ENCODE measurements at places on chromosomes 6 and 20.

DNA sequence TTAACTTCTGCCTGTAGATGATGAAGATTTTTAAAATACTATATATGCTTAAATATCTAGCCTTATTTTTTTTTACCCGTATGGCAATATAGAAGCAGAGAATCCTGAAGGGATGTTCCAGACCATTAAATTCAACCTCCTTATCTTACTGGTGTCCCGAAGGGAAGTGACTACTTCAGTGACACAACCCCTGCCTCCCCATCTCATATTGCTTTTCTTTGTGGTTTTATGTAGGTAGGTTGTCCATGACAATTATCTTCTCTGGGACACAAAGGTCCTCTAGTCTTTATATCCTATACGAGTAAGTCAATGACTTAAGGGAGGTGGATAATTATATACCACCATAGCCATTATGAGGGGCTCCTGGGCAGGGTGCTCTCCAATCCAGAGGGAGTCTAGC, 57.4 kb upstream of the EMILIN3 start:
- DNase-seq: no peak

DNA sequence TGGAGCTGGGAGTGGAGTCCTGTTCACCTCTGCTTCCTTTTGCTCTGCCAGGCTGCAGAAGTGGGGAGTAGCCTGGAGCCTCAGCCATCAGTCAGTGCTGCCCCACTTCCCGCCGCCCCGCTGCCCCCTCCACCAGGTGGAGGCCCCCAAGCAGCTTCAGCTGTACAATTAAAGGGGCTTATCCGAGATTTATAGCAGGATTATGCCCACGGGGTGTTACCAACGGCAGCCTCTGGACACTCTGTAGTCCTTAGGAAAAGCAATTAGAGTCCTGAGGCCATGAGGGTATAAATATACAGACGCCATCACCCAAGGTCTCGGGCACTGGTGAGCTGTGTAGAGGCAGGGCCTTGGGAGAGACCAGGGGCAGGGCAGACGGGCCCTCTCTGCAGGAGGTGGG, 55.4 kb downstream of the GRM4 start:
- no peak for DNase-seq

DNA sequence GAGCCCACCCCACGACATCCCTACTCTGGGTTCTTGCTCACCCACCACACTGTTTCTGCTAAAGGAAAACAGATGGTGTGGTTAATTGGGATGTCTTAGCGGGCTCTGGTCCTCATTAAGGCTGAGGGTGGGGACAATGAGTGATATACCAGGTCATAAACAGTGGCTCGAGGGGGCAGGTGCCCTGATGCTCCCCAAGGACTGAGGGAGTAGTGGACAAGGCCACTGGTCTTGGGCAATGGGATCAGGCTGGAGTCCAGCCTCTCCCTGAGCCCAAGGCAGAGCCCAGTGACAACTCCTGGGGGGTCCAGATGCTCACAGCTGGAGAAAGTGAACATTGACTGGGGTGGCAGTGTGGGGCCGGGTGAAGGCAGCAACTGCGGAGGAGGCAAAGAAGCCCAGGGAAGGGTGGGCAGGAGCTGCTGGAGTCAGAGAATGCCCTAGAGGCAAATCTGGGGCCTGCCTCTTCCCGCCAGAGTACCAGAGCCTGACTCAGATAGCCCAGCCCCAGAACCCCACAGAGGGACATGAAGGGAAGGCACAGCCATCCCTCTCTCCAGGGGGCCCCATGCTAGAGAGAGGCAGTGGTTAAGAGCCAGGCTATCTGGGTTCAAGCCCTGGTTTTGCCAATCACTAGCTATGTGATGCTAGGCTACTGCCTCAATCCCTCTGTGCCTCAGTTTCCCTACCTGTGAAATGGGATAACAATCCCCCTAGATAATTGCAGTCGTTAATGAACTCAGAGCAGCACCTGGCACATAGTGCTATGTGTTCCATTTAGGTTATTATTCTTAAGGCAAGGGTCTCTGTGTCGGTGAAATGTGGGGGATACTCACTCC, 72.3 kb downstream of the MRPL14 start:
- no peak for DNase-seq

- DNase-seq: no peak
These were observed 46.1 kb downstream of the CHD6 start for GRCh38 chr20:41572010-41572572.

- DNase-seq: peak; percentile 69
These were observed 60.0 kb upstream of the BTN3A2 start for GRCh38 chr6:26304797-26305640.

- DNase-seq: peak; percentile 52
These were observed 27.9 kb downstream of the PPARD start for GRCh38 chr6:35370124-35370741.

DNA sequence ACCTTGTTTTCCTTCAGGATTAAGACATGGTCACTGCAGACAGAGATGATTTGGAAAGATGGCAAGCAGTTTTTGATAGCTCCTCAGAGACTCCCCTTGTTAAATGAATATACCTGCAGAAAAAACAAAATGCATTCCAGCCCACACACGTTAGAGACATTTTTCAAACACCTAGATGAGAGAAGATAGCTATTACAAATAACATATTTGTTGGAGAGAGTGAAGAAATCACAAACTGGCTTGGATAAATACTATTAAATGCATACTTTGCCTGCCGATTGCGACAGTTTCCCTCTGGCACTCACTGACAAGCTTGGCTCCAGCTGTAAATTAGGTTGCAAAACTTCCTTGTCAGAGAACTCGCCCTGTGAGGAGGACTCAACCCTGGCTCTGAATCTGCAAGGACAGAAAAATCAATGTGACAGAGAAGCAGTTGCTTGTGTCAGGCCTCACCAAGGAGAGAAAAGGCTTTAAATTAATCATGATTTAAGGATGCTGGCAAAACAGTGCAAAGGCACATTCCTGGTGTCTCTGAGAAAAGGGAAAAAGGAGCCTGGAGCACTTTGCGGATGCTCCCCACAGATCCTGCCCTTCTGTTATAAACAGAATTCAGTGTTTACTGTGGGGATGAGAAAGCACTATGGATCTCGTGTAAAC, 423.7 kb upstream of the MARCKS start:
- peak; percentile 55 for DNase-seq

GRCh38 chr20:531608-532007, 12.0 kb downstream of the CSNK2A1 start:
- no peak for DNase-seq

GRCh38 chr6:169051371-169051770, 202.3 kb downstream of the THBS2 start:
- no peak for DNase-seq

DNA sequence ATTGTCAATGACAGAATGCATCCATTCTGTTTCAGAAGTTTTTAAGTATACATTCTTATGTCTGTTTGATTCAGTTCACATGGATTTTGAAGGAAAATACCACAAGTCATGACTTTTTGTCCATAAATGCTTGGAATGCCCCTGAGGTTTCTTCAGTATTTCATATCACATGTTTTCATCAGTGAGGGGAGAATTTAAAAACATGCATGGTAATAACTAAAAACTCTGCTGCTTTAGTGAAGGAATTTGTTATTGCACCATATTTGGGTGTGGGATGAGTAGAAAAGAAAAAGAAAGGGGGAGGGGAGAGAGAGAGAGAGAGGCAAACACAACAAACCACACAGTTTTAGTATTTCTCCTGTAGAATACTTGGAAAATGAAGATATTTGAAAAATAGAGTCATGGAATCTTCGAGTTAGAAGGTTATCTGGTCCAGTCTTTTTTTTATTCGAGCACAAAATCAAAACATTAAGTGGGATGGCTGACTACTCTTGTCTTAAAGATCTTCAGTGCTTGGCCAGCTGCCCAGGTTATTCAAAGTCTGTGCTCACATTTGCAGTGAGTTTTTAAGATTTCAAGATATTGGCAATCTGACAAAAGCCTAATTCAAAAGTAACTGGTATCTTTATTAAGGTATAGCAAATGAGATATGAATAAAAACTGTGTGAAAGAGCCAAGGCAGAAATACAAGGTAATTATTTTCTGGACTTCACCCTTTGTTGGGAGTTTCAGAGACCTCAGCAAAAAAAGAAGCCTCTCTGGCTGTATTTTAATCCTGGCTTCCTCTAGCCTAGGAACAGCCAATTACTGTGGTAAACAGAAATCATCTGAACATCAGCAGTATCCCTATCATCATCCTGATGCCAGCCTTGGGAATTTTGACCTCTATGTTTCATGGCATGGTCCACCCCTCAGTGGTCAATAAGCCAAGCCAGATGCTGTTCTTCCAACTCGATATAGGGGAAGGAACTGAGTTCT, 687.9 kb upstream of the CITED2 start:
- peak; percentile 47 for DNase-seq

DNA sequence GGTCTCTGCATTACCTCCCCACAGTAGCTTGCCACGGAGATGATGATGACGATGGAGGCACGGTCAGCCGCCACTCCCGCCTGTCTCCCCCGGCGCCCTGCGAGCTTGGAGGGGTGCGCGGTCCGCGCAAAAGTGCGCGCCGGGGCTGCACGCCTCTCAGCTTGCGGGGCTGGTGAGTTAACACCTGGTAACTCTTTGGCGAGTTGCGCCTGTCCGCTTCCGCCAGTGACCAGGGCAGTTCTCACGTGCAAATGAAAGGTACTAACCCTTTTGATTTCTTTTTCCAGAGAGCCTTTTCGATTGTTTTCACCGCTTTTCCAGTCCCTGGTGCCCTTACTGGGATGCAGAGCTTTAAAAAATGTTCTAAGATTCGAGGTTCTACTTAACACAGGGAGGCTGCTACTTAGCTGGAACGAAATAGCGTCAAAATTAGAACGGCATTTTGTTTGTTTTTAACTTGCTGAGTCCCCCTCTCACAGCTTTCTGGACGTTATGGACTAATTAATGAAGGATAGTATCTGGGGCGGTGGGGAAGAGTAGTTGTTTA, 6.2 kb downstream of the GRIK2 start:
- no peak for DNase-seq

DNA sequence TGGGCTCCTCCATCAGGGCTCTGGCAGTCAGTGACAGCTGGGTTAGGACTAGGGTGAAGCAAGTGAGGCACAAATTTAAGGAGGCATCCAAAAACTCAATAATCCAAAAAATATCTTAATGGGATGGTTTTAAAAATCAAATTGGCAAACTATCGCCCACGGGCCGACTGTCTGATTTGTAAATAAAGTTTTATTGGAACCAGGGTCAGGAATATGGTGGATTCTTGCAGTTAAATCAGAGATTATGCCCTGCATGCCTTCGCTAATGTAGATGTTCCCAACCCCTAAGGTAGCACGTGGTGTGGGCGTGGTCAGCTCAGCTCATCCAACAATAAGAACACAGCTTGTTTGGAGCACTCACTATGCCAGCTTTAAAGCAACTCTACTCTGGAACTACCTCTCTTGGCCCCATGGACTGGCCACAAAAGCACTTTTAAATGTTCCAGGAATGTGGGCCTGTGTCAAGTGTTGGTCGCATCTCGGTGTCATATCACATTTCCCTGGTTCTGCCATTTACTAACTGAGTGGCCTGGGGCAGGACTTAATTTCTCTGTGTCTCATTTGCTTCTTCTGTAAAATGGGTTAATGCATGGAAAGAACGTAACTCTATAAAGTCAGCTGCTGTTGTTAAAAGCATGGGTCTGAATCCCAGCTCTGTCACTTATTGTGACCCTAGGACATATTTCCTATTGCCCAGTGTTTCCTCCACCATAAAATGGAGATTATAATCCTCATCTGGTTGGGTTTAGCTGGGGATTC, 7.0 kb downstream of the TP53RK start:
- no peak for DNase-seq

DNA sequence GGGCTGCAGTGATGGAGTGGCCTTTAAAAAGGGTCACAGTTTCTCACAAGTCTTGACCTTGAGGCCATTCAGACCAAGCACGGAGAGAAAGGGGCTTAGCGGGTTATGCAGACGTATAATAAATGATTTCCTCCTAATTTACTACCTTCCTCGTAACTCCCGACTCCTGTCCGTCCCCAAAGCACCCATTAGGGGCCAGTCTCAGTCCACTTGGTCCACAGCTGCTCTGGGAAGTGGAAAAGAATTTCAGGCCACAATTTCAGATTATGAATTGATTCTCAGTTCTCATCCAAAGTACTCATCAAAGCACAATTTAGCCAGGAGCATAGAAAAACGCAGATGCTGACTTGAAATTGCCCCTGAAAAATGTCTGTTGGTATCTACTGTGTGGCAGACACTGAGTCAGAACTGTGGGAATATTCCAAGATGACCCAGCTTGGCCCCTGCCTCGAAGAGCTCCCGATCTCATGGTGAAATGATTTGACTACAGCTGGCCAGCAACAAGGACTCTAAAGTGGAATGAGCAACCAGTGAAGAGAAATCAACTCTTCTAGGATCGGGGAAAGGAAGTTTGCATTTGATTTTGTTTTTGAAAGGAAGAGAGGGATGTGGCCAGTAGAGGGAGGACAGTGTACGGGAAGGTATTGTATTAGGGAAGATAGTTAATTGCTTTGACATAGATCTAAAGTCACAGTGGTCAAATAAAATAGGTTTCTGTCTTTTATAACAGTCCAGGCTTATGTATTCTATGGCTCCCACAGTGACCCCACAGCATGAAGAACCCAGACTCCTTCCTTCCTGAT, 15.2 kb upstream of the STK35 start:
- DNase-seq: no peak

- no peak for DNase-seq
These were observed 20.0 kb downstream of the IRF4 start for GRCh38 chr6:411402-412145.

GRCh38 chr6:9307786-9308185, 872.4 kb upstream of the SLC35B3 start:
- DNase-seq: no peak

GRCh38 chr6:96450082-96450769, 71.4 kb upstream of the UFL1 start:
- no peak for DNase-seq

GRCh38 chr6:168274037-168274952, 45.3 kb downstream of the DACT2 start:
- DNase-seq: no peak

DNA sequence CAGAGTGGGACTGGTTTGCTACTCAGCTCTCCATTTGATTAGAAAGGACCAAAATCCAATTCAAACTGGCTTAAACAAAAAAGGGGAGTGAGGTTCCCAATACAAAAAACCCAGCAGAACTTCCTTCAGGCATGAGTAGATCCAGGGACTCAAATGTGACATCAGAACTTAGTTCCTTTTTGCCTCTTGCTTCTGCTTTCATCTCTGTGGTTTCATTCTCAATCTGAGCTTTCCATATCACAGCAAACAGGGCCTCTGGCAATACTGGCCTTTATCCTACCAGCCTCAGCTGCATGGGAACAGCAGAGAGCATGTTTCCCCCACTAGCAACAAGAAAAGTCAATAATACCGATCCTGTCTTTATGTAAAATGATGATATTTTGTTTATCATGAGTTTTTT, 28.6 kb upstream of the PRELID3B start:
- no peak for DNase-seq

GRCh38 chr20:1786486-1786885, 108.7 kb upstream of the SIRPA start:
- DNase-seq: no peak

DNA sequence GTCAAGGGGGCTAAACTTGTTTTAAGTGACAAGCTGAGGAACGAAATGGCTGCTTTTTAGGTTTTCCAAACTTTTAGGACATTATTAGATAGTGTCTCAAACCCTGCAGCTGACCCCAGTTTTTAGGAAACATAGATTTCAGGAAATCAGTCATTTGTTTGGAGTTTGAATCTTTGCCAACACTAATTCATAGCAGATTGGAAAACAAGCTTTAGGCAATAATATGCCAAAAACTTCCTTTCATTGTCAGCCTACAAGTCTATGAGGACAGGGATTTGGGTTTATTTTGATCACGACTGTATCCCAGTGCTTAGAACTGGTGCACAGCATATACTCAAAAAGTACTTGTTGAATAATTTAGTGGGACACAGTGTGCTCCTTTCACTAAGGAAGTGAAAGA, 123.2 kb downstream of the TINAG start:
- no peak for DNase-seq
